Stimulated activated CD8-positive, alpha-beta memory T cell treated with anti-CD3 and anti-CD28 coated beads, Interleukin-4, amount 100 ng/mL, for 4 hours (primary cell): ENCODE measurements at places on chromosomes 16 and 17.

GRCh38 chr17:79050551-79050950 lies 24.1 kb upstream of the ENGASE start:
- DNase-seq = no peak

- no peak for DNase-seq
Measured at GRCh38 chr17:81042606-81043005, 7.7 kb downstream of the BAIAP2 start.

DNA sequence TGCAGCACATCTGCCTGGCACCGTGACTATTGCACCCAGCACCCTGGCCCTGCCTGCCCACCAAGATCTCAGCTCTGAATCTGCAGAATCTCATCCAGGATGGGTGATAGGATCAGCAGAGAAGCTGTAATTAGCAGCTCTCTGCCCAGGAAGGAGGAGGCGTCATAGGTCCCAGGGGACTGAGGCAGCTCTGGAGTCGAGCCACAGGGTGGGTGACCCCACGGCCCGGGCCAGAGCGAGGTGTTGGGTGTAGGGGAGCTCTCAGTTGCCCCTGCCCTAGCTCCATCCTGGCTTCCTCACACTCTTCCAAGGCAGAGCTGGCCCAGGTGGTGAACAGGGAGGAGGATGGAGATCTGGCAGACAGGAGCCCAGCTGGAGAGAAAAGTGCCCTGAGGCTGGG lies 18.2 kb upstream of the FAM83G start:
- no peak for DNase-seq

DNA sequence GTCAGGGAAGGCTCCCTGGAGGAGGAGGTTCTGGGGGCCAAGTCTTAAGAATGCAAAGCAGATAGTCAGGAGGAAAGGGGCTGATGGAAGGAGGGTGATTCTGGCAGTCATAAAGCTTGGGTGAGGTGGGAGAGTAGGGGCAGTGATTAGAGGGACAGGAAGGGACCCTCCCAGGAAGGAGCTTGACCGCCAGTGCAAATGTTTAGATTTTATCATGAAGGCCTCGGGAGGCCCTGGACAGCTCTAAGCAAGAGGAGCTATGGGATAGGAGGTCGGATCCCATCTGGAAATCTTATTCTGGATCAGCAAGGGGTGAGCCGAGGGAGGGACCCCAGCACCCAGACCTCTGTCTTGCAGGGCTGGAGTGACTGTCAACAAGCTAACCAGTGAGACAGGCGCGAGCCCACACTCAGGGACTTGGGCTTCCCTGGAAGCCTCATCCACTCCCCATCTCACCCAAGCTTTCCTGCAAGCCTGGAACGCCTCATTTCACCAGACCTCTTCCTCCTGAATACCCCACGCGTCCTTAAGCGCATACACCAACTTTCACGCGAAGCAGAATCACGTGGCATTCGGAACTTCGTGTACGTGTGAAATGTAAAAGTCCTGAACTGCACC lies 52.0 kb upstream of the CBX4 start:
- no peak for DNase-seq

- DNase-seq = no peak
Measured at GRCh38 chr17:68368387-68368786, 77.1 kb downstream of the ARSG start.

- DNase-seq = no peak
Measured at GRCh38 chr16:20904507-20905081, 4.0 kb downstream of the LYRM1 start.

DNA sequence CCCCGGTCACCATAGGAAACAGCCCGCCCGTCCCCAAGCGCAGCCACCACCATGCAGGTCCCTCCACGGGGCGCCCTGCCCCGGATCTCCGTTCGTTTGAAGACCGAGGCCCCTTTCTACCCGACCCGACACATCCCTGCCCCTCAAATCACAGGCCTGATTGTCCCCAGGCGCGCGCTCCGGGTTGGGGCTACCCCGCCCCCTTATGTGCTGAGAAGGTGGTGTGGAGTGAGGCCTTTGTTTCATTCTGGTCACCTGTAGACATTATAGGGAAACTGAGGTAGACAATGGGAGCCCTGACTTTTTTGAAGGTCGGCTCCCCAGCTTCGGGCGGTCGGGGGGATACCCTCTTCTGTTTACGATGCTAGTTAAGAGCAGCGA lies 763 bp upstream of the ACTG1 start:
- no peak for DNase-seq

- DNase-seq = no peak
Measured at GRCh38 chr16:105521-105920, 27.5 kb downstream of the MPG start.

GRCh38 chr16:24309258-24310142 lies 53.4 kb downstream of the CACNG3 start:
- DNase-seq = no peak

GRCh38 chr16:1563786-1564185 lies 30.3 kb downstream of the TMEM204 start:
- no peak for DNase-seq

DNA sequence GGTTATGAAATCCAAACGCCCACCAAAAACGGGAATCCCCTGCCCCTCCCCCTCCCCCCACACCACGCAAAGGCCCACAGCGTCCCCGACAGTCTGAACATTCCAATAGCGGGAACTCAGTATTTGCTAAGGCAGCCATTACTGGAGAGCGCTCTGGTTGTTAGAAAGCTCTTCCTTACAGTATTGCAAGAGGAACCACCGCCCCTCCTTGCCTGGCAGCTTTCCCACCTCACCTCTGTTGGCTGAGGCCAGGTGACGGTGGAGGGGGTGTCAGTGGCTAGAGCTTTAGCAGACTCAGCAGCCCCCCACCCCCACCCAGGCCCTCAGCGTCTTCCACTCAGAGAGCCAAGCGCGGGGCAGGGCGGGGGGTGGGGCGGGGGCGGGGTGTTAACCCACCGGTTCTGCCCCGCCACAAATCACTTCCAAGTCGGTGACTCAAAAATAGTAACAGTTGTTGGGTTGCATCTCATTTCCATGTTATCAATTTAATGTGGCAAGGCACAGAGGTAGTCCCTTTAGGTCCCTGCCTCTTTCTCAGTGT lies 2.2 kb upstream of the PLEKHH3 start:
- DNase-seq = no peak

DNA sequence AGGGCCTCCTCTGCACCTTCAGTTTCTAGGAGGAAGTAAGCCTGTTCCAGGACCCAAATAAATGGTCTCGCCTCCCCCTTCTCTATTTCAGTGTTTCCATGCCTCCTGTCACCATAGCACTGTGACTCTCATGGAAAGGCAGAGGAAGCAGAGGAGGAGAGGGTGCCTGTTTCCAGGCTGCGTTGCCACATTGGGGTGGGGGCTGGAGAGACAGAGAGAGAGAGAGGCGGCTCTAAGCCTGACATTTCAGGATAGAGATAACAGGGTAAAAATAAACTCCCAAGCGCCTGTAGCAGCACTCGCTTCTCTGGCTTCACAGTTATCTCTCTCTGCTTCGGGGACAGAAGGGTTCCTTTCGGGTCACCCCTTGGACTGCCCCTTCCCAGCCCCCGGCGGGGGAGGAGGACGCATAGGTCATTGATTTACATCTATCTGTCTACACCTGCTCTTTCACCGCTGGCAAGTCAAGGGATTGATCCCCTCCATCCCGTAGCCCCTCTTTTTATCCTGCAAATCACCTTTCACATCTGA lies 71.2 kb upstream of the MRTFB start:
- DNase-seq = no peak

DNA sequence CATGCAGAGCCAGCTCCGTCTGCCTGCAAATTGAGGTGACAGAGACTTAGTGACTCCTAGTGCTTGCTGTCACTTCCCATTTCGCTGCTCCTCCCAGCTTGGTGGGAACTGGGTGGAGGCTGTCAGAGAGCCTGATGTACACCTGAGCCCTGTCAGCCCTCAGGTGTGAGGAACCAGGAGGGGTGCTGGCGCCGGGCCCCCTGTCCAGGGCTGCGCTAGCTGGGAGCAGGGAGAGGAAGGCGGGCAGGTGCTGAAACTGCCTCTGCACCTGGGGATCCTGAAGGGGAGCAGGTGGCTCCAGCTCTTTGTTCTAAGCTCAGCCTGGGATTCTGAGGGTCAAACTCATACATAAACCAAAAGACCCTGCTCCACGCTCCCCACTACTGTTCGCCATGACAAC lies 10.8 kb upstream of the WSCD1 start:
- DNase-seq = no peak

DNA sequence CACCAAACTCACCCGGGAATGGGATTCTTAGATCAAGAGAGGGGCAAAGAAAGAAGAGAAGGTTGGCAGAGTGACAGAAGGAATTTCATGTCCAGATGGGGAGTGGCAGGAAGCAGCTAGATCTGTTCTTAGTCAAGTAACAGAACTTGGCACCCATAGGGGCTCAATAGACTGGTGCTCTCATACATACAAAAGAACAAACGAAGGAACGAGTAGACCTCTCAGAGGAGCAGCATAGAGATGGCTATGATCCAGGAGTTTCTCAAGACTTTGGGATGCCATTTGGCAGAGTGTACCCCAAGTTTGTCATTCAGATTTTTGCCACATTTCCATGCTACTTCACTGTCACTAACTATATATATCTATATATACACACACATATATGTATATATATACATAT lies 47.9 kb downstream of the GINS3 start:
- DNase-seq = no peak

DNA sequence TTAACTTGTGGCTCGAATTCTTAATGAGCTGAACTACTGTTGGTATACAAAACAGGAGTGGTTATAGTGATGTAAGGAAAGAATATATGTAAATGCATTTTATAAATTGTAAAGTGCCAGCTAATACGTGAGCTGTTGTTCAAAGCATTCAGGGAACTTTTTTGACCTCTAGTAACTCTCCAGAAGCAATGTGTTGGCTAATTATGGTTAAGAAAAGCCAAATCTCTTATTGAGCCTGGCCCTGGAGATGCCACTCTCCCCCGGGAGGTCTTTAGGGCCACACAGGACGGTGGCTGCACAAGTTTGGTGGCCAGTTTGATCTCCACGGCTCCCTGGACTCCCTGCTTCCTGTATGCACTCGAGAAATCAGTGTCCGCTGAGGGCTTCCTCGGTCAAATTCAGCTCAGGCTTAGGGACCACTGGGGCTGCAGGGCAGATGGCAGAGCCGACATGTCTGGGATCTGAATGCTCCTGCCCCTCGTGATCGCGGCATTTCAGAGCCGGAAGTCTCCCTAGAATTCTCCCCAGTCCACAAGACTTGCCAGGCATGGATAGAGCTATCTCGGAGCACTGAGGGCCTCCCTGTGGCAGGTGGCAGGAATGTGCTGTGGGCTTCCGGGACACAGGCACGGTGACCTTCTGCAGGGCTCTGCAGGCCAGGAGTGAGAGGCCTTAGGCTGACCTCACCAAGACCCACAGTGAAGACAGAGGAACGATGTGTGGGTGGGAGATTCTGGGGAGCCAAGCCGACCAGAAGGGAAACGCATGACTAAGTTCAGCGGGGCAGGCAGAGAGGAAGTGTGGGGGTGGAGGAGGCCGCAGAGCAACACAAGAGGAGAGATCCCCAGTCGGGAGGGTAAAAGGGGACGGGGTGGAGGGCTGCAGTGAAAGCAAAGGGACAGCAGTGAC lies 18.6 kb upstream of the PITPNM3 start:
- DNase-seq = peak; percentile 21

- no peak for DNase-seq
Measured at GRCh38 chr17:45225051-45225700, 3.5 kb downstream of the FMNL1 start.

- no peak for DNase-seq
Measured at GRCh38 chr17:6035801-6036394, 34.3 kb upstream of the WSCD1 start.

GRCh38 chr17:18933102-18934058 lies 18.6 kb upstream of the SLC5A10 start:
- DNase-seq = no peak

GRCh38 chr17:34979650-34980352 lies 511 bp upstream of the LIG3 start:
- no peak for DNase-seq

GRCh38 chr16:4328782-4329775 lies 13.2 kb downstream of the GLIS2 start:
- no peak for DNase-seq

DNA sequence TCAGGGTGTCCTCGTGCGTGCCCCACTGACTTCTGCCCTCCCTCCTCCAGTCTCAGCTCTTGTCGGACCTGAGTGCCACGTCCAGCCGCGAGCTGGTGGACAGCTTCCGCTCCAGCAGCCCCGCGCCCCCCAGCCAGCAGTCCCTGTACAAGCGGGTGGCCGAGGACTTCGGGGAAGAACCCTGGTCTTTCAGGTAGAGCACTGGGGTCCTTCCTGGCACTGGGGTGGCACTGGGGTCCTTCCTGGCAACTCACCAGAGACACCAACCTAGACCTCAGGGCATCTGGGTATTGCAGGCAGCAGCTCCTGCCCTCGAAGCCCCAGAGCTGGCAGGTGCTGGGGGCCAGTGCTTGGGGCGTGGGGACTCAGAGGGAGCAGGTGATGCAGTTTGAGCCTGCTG lies 25.0 kb downstream of the SGSH start:
- DNase-seq = no peak

DNA sequence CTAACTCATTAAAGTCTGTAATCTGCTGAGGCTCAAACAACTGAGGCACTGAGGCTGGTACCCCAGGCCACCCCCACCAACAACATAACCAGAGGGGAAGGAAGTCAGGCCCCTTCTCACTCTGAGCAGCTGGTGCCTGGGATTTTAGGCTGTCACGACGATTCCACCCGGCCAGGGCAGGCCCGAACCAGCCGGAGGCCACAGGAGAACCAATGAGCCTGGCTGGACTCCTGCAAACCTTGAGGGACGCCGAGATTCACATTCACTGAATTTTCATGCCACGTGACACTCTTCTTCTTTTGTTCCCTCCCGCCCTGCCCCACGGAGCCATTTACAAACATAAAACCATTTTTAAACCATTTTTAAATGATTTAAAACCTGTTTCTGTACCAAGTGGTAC lies 48.1 kb downstream of the RPH3AL start:
- DNase-seq = no peak

- DNase-seq = no peak
Measured at GRCh38 chr17:42034059-42034458, 14.2 kb downstream of the NKIRAS2 start.

GRCh38 chr17:72683506-72684404 lies 408.7 kb downstream of the SLC39A11 start:
- no peak for DNase-seq

DNA sequence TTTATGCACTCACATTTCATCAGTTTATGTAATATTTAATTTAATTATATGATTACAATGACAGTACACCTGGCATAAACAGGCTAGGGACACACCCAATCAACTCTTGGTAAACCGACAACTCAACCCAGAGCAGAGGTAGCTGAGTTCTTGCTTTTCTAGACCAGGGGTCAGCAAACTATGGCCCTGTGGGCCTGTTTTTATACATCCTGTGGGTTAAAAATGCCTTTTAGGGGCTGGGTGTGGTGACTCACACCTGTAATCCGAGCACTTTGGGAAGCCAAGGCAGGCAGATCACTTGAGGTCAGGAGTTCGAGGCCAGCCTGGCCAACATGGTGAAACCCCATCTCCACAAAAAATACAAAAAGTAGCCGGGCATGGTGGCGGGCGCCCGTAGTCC lies 99.2 kb upstream of the TMEM97 start:
- no peak for DNase-seq

GRCh38 chr17:79800325-79801155 lies 3.7 kb upstream of the CBX8 start:
- DNase-seq = no peak
